HFF-Myc (cell line): ENCODE measurements at places on chromosomes 12 and 14.

DNA sequence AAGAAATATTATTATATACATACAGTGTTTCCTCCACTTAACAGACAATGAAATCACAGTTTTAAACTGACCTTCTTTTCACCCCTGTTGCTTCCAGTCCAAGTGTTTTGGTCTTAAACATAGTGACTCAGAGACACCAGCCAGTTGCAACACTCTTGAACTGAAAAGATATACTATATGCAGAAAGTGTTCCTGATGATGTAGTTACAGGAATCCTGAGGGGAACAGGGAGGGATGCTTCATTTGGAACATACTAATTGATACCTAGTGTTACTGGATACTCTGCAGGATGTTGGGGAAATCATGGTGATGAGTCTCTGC lies 420.8 kb downstream of the CCDC91 start:
- DNase-seq: peak; percentile 37

- no peak for DNase-seq
These were observed 17.3 kb upstream of the DNAH10 start for GRCh38 chr12:123744836-123745235.

GRCh38 chr14:69674546-69675244 lies 63.3 kb downstream of the SUSD6 start:
- DNase-seq: no peak

DNA sequence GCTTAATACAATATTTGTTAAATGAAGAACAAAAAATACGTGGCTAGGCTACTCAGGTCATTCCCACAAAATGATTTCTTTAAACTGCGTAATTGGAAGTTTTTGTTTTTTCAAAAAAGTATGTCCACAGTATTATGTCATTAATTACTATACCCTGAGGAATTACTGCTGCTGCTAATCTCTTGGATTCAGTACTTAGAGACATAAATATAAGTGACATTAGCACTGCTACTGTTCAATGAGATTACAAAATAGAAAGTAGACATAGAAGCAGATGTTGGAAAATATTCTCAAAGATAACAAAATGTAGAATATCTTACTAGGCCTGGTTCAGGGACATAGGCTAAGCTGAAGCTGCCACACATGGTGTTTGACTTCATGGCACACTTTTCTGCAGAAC lies 36.3 kb downstream of the HMGA2 start:
- DNase-seq: no peak

DNA sequence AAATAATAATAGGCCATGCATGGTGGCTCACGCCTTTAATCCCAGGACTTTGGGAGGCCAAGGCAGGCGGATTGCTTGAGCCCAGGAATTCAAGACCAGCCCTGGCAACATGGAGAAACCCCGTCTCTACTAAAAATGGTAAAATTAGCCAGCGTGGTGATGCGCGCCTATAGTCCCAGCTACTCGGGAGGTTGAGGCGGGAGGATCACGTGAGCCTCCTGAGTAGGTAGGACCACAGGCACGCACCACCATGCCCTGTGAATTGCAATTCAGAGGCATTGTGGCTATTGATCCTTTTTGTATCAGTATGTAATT lies 2.3 kb downstream of the ARHGDIB start:
- no peak for DNase-seq

GRCh38 chr14:77103475-77103874 lies 5.4 kb downstream of the CIPC start:
- DNase-seq: no peak

GRCh38 chr14:68079941-68080697 lies 260.5 kb downstream of the RAD51B start:
- no peak for DNase-seq

DNA sequence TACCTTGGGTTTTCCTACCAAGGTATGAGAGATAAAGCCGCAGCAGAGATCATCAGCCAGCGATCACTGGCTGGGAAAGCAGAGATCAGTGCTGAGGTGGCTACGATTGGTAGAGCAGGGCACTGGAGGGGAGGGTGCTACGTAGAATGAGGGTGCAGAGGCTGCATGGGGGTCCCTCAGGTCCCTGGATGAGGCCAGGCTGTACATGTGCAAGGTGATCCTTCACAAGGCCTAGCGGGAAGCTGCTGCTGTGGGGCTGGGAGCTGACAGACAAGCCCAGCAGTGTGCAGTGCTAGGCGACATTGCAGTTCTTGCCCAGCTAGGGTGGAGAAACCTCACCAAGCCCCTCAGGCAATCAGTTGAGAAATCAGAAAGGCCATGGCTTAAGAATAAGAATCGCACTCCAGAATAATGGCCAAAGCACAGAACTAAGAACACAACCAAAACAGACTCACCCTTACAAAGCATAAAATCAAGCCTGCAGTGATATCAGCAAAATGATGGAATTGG lies 37.2 kb upstream of the GPR132 start:
- DNase-seq: no peak

GRCh38 chr12:83641789-83642188 lies 955.1 kb downstream of the TMTC2 start:
- DNase-seq: no peak

DNA sequence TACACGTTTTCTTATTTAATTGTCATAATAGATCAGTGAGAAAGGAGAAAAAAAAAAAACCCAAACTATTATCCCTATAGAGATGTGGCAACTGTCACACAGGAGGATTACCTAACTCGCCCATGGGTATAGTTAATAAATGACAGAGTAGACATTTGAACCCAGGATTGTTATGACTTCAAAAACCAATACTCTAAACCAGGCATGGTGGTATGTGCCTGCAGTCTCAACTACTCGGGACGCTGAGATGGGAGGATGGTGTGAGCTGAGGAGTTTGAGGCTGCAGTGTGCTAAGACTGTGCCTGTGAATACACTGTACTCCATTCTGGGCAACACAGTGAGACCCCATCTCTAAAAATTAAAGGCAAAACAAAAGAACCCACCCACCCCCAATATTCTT lies 114.5 kb downstream of the DENND5B start:
- DNase-seq: no peak

DNA sequence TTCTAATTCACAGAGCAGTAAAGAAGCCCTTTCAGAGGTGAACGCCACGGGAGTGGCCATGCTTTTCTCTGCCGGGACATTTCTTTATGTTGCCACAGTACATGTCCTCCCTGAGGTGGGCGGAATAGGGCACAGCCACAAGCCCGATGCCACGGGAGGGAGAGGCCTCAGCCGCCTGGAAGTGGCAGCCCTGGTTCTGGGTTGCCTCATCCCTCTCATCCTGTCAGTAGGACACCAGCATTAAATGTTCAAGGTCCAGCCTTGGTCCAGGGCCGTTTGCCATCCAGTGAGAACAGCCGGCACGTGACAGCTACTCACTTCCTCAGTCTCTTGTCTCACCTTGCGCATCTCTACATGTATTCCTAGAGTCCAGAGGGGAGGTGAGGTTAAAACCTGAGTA lies 26.2 kb upstream of the PLEKHD1 start:
- no peak for DNase-seq

GRCh38 chr12:69123919-69124638 lies 115.3 kb upstream of the CPSF6 start:
- no peak for DNase-seq

- DNase-seq: no peak
These were observed 86.2 kb upstream of the AMIGO2 start for GRCh38 chr12:47165934-47166333.

GRCh38 chr12:91023326-91024004 lies 18.7 kb upstream of the EPYC start:
- DNase-seq: peak; percentile 63

DNA sequence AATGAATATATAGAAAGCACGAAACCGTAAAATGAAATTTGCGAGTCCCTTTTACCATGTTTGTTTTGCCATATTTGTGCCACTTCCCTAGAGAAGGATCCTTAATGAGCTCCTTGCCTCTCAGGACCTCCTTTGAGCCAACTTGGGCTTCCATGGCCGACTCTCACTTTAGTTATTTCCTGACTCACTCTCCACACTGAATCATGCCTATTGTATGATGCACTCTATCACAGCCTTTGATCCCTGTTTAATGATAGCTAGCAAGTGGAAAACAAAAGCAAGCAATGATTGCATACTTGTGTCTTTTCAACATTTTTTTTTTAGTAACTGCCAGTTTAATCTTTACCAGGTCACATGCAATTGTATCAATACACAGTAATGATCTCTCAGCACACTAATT lies 153.2 kb downstream of the CCER1 start:
- DNase-seq: no peak

GRCh38 chr12:122102331-122102730 lies 23.8 kb downstream of the MLXIP start:
- no peak for DNase-seq

GRCh38 chr12:7146906-7147305 lies 16.7 kb downstream of the CLSTN3 start:
- no peak for DNase-seq

DNA sequence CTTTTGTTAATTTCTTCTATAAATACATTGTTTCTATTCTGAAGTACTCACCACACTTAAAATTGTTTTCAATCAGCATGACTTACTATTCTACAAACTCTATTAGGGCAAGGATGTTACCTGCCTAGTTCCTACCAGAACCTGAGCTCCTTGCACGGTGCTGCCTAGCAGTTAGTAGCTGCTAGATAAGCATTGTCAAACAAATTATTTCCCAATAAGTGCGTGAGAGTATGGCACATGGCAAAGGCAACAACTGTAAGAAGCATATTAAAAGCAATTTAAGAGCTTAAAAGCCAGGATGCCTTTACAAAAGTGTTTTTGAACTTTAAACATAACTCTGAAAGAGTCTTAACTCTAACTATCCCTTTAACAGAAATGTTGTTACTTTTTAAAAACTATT lies 8.2 kb upstream of the LYZ start:
- DNase-seq: no peak

DNA sequence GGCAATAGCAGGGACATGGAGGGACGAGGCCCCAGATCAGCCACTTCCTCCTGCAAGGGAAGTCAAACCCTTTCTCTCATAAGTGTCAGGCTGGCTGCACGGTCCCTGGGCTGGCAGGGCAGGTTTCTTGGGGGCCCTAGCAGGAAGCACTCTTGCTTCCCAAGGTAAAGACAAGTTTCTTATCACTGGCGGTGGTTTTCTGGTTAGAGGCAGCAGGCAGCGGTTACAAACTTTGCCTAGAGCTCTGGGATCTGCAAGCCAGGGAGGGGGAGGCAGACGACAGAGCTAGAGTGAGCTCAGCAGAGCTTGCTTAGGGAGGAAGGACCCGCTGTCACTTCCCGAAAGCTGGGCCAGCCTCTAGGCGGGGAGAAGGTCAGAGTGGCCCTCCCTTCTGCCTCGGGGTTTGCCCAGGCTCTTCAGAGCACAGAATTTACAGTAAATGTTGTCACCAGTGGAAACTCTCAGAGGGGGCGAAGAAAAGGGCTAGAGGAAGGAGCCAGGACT lies 20.4 kb downstream of the BATF start:
- no peak for DNase-seq

DNA sequence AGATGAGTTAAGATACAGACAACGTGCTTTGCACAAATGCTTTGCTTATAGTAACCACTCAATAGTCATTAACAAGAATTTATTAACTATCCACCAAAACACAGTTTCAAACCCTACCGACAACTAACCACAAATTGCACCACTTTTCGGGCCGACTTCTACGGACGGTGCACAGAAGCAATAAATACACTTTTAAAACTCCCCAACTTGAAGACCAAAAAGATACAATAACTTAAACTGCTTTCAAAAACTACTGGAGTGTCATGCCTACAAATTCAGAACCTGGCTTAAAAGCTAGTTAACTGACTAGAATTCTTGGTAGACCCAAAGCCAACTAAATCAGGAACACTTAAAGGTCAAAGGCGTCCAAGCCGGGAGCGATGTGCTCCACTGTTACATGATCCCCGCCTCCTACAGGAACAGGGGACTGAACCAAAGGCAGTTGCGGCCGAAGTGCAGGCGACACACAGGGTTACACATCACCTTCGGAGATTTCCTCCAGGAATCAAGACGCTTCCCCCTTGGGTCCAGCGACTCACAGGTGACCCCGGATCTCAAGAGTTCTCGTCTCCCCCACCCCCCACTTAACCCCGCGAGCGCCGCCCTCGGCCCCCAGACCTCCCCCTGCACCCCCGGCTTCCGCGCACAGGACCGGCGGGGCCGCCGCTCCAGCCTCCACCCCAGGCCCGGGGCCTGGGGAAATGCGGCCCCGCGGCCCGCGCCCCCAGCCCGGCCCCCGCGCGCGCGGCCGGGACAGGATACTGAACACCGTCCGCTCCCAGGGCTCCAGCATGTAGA lies 507 bp downstream of the SPTSSA start:
- DNase-seq: peak; percentile 15

- no peak for DNase-seq
These were observed 152.3 kb downstream of the DIO2 start for GRCh38 chr14:80059041-80059440.
